Cortex of kidney (tissue), 1 donor: ENCODE measurements at places on chromosomes 1 and 21.

DNA sequence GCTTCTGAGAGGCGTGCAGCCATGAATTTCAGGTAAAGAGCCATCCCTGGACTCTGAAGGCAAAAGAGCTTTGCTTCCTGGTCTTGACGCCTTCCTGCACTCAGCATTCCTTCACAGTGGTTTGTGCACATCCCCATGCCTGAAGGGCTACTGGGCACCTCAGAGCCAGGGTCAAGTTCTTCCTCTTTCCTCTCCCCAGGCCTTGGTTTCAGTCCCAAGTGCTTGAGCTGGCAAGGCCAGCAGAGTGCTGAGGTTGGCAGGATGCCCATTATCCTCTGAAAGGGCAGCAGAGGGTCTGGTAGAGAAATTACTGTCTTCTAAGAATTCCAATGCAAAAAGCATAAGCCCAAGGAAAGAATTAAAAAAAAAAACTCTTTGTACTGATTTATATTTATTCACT lies 1064.9 kb downstream of the TTLL7 start:
- no peak for DNase-seq

GRCh38 chr1:178490136-178490535 lies 6.6 kb downstream of the CLEC20A start:
- no peak for DNase-seq

- no peak for DNase-seq
Measured at GRCh38 chr1:163912170-163912884, 590.6 kb downstream of the NUF2 start.

GRCh38 chr1:155640367-155640766 lies 30.3 kb downstream of the MSTO1 start:
- DNase-seq: no peak

DNA sequence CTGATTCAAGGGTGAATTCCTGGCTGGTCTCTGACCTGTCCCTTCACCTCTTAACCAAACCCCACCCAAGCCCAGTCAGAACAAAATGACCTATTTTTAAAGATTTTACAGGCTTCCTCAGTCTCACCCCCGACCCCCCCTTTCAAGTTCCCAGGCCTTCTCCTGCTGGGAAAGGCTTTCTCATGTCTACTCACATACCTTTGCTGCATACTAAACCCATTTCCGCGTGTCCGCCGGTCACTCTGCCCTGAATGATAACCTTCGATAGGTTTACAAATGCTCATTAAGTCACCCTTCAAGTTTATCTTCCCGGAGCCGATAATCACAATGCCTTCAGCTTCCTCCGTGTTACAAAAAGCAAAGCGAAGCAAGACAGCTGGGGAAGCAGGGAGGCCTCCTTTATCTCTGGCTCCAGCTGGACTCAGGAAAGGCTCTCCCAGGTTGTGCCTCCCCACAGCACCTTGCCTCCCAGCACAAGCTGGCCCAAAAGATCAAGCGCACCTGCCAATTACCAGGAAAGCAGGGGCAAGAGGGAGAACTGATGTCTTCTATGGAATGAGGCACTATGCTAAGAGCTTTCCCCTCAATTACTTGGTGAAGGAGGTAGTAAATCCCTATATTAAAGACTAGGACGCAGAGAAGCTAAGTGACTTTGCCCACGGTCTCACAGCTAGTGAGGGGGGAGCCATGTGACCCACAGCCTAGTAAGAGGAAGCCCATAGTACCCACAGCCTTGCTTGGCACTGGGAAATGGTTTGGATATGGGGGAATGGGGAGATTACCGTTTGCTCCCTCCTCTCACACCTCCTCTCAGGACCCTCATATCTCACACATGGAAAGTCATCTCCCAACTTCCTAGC lies 15.9 kb downstream of the SMIM12 start:
- DNase-seq: no peak

- no peak for DNase-seq
Measured at GRCh38 chr21:44996983-44997936, 57.4 kb downstream of the SLX9 start.

GRCh38 chr1:246160374-246160773 lies 346.7 kb downstream of the SMYD3 start:
- no peak for DNase-seq

- DNase-seq: no peak
Measured at GRCh38 chr1:76950306-76950705, 83.0 kb downstream of the ST6GALNAC5 start.

GRCh38 chr1:28893403-28894102 lies 20.8 kb upstream of the EPB41 start:
- no peak for DNase-seq

- no peak for DNase-seq
Measured at GRCh38 chr1:237901299-237901934, 10.7 kb upstream of the ZP4 start.

- DNase-seq: no peak
Measured at GRCh38 chr1:93549811-93550210, 101.9 kb downstream of the FNBP1L start.

GRCh38 chr1:229273507-229274232 lies 2.8 kb downstream of the RAB4A start:
- DNase-seq: no peak

DNA sequence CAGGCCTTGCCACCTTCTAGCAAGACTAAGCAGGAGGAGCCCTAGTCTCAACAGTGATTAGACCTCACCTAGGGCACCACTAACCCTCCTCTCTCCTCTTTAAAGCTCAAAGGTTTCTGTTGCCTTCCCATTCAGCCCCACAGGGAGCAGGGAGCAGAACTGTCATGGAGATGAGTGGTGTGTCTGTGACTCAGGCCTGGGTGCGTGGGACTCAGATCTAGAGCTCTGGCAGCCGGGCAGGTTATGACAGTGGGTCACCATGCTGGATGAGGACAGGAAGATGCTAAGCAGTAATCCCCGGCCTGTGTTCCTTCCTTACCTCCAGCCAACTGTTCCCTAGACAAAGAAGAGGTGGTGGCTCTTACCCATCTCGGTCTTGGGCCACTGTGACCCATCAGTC lies 60.1 kb upstream of the COA6 start:
- DNase-seq: no peak

DNA sequence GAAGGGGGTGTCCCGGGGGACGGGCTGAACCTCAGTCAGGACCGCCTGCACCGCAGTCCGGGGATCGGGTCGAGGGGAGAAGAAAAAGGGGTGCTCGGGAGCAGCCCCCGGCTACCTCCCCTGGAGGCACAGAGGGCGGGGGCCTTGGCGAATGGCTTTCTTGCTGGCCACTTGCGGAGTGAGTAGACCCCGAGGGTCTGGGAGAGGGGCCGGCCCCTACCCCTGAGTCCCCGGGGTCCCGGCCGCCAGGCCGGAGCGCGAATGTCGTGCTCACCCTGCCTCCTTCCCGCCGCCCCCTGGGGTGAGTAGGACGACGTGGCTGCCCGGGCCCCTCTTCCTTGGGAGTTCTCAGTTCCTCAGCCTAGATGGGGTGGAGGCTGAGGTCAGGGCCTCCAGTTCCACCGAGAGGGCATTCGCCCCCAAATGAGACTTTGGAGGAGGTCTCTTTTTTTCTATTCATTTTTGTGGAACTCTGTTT lies 113.0 kb downstream of the OSBPL9 start:
- no peak for DNase-seq
